ENCODE measurements at places on chromosomes 1 and 21. TPM values are rescaled to one million over a fixed set of nuclear protein-coding genes. Genes with fewer than 3 reads are reported as not detected.
A peak's percentile ranks its signal among the peaks of the same experiment; 100 is the strongest.

GRCh38 chr1:171180670-171181069 is 4.4 kb upstream of the FMO2 start:
- no peak for DNase-seq

DNA sequence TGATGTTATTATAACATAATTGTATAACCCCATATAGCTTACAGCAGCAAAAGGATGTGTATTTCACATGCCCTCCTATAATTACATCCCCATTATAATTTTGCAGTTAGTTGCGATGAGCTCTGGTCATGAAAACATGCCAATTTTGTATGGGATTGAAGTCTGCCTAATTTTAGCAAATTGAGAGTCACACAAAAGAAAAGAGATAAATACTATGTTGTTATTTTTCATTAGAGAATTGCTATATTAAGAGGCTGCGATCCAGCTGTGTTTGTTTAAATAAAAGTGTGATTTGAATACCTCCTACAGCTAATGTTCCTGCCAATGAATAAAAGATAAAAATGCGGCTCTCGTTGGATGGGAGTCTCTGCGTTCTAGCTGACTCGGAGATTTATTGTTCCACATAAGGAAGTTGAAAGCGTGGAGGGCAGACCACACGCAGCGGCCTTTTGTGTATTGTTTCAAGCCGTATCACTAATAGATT is 461.0 kb upstream of the NFIA start:
- no peak for DNase-seq

GRCh38 chr1:165879946-165880345 is 52.5 kb downstream of the UCK2 start:
- DNase-seq = no peak

DNA sequence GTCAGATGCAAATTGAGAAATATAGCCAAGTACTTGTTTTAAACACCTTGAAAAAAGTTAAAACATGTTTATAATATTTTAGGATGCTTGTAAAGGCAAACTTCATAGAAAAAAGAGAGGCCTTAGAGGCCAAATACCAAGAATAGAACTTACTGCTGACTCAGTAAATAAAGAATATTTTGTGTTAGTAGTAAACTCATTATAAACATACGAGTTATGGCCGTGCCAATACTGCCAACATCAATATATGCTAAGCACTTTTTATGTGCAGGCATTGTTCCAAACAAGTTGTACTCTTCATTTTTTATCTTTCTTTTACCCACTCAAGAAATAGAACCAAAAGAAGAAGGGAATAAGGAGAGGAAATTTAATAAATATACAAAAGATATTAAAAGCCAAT is 705.9 kb upstream of the NCAM2 start:
- DNase-seq = no peak

GRCh38 chr1:65846866-65847265 is 54.2 kb downstream of the PDE4B start:
- no peak for DNase-seq

GRCh38 chr21:44049182-44049581 is 37.1 kb downstream of the TRAPPC10 start:
- DNase-seq = no peak

DNA sequence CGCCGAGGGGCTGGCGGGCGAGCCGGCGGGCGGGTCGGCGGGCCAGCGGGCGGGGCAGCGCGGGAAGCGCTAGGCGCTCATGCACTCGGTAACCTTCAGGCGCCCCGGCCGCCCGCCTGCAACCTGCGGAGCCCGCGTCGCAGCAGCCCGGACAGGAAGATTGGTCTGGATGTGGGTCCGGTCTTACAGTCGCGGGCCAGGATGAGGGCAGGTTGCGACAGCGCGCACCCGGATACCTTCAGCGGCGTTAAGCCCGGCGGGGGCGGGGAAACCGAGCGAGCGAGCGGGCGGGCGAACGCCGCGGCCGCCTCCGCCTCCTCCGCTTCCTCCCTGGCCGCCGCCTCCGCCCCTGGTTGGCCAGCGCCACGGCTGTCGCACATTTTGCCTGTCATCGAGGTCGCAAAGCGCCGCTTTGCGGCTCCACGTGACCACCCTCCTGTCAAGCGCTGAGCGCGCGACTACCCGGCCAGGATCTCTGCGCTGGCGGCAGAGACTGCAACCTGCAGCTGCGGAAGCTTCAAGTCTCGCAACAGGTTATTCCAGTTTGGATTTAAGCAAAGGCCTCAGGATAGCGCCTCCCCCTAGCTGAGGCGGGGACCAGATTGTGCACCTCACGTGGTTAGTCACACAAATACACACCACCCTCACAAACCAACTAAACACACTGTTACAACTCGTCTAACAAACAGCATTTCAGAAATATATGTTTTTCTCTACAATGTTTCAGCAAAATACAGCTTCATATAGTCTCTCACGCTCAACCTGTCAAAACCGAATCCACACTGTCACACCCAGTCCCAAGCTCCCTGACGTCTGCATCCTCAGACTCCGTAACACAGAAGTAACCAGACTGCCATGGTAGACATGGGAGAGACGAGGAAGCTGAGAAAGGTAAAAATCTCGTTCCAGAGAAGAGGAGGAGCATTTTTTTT is at the start of gene FAF1:
Gene FAF1, minus strand, starts transcription at position 355 of the 932 bp plus-strand sequence. CDS start 456 bp downstream, outside the sequence.
- peak; percentile 98 for DNase-seq

GRCh38 chr1:224181453-224181810 is 1.6 kb upstream of the DEGS1 start:
- DNase-seq = no peak

DNA sequence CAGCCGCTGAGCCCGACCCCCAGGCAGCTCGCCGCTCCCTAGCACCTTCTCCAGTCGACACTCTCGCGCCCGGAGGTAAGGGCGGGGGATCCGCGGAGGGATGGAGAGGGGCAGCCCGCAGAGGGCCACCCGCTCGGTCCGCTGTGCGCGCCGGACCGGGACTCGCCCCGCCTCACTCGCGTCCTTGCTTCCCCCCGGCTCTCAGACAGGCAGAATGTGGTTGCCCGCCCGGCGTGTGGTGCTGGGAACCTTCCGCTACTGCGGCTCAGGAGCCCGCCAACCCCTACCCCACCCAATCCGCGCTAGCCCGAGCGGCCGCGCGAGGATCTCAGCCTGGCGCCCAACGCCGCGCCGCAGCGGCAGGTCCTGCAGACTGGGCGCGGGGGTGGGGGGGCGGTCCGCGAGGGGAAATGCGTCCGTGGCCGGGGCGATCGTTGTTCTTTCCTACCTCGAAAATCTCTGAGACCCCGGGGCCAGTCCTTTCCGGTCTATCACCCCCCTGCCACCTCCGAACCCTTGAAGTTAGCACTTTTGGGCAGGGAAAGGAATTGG is 404 bp downstream of the LRRC8C start:
- DNase-seq = peak; percentile 62

- DNase-seq = no peak
Measured at GRCh38 chr21:31901315-31901714, 28.5 kb downstream of the HUNK start.

DNA sequence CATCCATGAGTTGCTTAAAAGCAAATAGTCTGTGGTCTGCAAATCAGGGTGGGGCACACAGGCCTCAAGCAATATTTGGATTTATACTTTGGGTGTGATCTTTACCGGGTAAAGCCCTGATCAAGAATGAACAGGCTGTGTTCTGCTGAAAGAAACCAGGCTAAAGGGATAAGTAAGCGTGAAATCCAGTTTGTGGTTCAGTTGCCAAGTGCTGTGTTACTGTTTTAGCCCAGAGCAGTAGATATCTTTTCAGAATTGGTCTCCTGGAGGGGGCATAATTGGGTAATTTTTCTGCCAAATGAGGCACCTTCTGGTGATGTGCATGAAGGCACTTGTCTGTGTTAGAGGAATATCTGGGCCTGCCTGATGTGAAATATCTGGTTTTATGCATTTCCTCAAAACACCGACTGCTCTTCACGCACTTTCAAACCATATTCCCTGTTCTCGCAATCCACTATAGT is 21.4 kb downstream of the AIM2 start:
- no peak for DNase-seq

DNA sequence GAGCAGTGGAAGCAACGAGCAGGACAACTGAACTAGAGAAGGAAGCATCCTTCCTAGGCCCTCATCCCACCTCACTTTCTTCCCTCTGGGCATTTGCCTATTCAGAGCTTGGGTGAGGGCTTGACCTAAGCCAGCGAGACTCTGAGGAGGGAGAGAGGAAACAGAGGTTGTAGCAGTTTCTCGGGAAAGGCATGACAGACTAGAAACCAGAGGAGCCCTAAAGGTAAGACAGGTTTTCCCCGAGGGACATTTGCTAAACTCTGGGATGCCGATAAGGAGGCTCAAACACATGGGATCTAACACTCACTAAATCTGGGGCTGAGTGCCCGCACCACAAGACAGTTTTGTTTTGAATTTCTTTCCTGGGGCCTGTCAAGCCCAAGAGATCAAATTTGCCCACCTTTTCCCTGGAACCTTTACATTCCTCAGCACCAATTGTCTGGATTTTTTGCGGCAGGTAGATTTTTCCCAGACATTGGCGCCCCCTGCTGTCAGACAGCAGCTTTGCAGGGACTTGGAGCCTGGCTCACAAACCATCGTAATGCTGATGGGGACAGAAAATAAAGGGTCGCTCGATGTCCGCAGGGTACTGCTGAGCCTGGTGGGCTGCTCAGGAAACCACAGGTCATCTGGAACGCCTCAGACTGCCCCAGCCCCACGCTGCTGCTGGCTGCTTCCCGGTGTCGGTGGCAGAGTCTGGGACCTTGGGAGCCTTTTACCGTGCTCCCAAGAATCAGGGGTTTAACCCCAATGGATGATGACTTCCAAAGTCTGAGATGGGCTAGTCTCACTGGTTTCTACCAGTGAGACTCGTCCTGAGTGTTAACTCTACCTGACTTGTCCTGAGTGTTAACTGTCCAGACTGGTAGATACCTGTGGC is 23.4 kb upstream of the TSPAN2 start:
- peak; percentile 79 for DNase-seq

DNA sequence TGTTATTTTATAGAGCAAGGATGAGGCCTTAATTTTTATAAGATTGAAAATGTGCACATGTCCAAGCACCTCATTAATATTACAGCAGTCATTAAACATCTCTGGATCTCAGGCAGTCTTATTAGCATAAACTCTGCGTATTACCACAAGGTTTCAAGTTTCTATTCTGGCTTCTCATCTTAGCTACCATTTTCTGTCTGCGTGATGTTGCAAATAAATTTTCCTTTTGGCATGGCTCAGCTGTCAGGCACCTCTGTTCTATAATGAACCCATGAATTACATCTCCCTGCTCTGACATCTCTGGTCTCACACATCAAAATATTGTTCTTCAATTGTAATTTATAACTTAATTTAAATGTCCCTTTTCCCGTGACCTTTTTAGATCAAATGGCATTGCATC is 156.5 kb downstream of the SLC45A1 start:
- no peak for DNase-seq

GRCh38 chr1:192869308-192869940 is 60.6 kb downstream of the RGS2 start:
- DNase-seq = no peak

DNA sequence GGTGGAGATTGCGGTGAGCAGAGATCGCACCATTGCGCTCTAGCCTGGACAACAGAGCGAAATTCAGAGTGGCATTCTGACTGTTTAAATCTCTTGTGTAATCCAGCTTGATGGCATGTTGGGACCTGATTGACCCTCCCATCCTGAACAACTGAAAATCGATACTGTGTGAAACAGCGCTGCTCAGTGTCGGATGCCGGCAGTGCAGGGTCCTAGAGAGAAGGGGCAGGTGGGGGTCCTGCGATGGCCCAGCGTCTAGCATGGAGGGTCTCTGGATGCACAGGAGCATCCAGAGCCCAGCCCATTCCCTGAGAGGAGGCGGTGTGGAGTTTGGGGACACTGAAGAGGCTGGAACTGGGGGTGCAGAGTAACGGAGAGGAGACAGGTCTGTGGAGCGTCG is 15.8 kb downstream of the AGT start:
- peak; percentile 50 for DNase-seq

GRCh38 chr1:51961954-51962353 is 28.5 kb downstream of the RAB3B start:
- no peak for DNase-seq

GRCh38 chr21:37273911-37274690 is 7.0 kb upstream of the VPS26C start:
- DNase-seq = no peak

DNA sequence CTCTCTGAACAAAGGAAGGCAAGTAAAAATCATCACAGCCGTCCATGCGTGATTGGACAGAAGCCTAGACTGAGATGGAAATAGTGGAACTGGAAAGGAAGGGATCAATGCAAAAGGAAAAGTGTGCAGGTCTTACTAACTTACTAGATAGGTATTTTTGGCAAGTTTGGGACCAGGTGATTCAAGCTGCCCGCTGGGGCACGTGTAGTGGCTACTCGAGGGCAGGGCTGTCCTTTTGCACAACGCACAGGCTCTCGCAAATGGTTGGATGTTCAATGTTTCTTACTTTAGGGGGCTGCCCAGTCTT is 566 bp upstream of the ALG6 start:
- DNase-seq = no peak

DNA sequence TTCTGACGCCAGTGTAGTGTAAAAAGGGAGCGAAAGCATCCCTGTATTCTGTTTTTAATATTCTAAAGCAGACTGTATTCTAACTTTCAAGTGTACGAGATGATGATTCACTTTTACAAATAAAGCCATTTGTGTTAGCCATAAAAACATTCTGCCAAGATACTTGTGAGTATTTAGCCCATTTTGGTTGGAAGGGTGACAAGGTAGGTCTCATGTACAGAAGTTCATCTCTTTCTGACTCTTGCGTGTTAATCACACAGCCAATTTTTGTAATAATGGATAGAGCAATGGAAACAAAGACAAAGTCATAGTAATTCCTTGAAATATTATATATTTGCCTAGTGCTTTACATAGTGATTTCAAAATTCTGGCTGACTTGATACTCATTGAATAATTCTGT is 125.3 kb upstream of the GREM2 start:
- no peak for DNase-seq

DNA sequence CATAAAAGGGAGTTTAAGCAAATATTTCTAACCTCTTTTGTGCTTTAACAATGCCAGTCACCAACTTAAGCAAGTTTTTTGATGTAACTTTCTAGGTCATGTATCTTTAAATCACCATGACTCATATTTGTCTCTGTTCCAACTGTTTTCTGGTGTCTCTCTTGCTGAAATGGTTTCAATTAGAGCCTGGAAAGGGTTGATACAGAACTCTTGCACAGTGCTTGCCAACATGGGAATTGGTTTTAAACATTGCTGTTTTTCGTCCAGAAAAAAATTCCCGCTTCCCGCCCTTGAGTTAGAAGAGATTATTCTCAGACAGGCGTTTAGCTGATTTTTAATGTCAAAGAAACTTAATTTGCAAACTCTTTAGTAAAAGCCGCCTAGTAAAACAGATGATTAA is 46.4 kb upstream of the SLC22A15 start:
- no peak for DNase-seq

CD52 gene
- 3.4 TPM for total RNA-seq

PAQR6 gene
- total RNA-seq = 6.5 TPM

NES gene
- 103 TPM for total RNA-seq

CYP4A22 gene
- total RNA-seq = not detected

ALPL gene
- 148 TPM for total RNA-seq

PLPP3 gene
- 31.0 TPM for total RNA-seq

ST6GALNAC3 gene
- 11.9 TPM for total RNA-seq

DONSON gene
- 32.2 TPM for total RNA-seq

NMNAT2 gene
- total RNA-seq = 8.8 TPM

DRAXIN gene
- 13.4 TPM for total RNA-seq

TIE1 gene
- 2.5 TPM for total RNA-seq

TSSK3 gene
- 1.7 TPM for total RNA-seq

KRTAP10-12 gene
- total RNA-seq = not detected

GIPC2 gene
- 1.6 TPM for total RNA-seq

CAPN8 gene
- not detected for total RNA-seq

C1orf94 gene
- 5.5 TPM for total RNA-seq

FALEC gene
- total RNA-seq = 1.0 TPM

RNF19B gene
- 14.8 TPM for total RNA-seq

RGS18 gene
- not detected for total RNA-seq

Data from WTC11 (cell line).